ENCODE measurements at places on chromosomes 6 and 20.

- no peak for DNase-seq
Measured at GRCh38 chr20:49560646-49561045, 7.3 kb downstream of the PTGIS start.

DNA sequence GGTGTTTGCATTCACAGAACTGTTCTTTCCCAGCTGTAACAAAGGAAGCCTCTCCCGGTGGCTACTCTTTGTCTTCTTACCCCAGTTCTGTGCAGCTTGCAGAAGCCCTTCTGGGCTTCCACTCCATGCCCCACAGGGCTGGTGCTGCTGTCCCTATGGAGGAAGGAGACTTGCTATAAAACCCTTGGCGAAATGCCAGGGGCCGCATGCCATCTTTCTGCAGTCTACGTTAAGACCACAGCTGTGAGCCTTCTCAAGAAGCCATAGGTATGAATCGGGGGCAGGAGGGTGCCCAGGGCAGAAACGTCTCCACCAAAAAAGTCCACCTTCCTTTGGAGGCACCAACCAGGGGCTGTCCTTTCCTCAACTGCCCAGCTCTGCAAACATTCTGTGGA is 60.7 kb downstream of the PRND start:
- no peak for DNase-seq

- DNase-seq = peak; percentile 38
Measured at GRCh38 chr6:143196525-143197225, 136.0 kb downstream of the AIG1 start.

DNA sequence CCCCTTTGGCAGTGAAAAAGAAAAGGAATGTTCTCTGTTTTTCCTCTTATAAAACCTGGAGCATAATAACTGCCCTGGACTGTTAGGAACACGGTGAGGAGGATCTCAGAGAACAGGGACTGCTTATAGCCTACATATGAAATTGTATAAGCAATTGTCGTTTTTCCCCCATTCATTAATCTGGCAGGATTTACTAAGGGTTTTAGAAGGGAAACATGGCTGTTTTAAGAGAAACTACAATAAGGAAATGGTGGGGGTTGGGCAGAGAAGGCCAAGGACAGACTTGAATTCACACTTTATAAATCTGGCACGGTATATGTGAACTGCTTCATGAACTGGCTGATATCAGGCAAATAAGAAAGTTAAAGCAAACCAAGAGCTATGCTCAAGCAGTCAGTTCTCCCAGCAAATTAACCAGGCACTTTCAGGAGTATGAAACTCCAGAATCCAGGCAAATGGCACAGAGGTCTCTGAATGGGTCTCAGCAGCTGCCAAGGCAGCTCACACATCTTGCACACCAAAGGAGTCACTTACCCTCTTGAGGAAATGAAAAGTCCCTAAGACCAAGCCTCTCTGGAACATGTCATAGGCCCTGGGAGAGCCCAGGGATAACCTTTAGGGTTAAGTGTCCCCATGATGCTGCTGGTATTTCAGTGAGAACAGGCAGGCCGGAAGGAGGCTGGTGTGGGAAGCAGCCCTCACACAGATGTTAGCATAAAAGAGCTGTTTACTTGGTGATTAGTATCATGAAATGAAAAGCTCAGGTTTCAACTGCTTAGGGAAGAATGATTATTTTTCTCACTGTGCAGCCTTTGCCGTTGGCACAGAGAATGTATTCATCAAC is 260.5 kb upstream of the MARCKS start:
- DNase-seq = no peak

GRCh38 chr6:111534231-111534751 is 51.3 kb upstream of the REV3L start:
- no peak for DNase-seq

GRCh38 chr20:2693286-2694007 is 867 bp downstream of the EBF4 start:
- no peak for DNase-seq

GRCh38 chr6:170485159-170485558 is 67.9 kb downstream of the PSMB1 start:
- no peak for DNase-seq

GRCh38 chr6:16130932-16131387 is 2.1 kb downstream of the MYLIP start:
- DNase-seq = peak; percentile 65

- no peak for DNase-seq
Measured at GRCh38 chr20:19817017-19817416, 59.0 kb downstream of the RIN2 start.

DNA sequence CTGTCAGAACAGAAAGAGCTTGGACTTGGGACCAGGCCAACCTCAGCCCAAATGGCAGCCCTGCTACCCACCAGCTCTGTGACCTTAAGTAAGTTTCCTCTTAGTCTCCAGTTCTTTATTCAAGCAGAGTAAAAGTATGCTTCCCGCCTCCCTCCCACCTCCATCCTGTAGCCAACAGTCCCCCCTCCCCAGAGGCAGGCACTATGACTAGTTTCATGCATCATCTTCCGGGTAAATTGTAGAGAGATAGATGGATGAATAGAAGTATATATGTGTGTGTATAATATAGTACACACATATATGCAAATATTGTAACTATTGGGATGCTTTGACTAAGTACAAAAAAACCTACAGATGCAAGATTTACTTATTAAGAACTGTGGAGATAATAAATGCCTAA is 39.5 kb upstream of the B4GALT5 start:
- DNase-seq = no peak

DNA sequence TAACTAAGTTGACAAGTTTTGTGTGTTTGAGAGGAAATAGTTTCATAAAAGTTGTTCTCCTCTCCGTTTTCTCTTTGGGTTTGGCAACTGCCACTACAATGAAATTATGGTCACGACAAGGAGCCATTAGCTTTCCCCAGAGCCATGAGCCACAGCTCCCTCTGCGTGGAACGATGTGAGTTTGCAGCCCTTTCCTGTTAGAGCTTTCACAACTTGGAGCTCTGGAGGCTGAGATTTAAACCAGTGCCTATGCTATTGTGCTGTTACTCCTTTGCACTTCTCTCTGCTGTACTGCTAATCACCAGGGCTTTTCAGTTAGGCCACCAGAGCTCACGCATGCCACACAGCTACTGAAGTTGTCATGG is 29.3 kb upstream of the TXNDC5 start:
- no peak for DNase-seq

DNA sequence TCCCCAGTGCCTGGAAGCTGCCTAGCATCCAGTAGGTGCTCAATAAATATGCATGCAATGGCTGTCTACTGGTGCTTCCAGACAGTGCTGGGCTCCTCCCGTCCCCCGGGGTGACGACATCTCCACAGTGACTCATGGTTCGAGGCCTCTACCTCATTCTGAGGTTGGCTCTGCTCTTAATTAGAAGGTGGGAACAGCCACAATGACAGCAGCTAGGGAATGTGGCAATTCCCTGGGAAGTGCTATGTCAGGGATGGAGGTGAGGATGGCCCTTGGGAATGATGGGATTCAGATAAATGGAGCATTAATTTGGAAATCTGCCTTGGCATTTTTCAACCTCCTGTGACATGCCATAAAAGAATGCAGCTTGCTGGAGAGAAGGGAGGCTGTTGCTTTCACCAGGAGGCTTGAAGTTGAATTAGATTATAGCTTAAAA is 43.5 kb upstream of the NFATC2 start:
- DNase-seq = no peak

DNA sequence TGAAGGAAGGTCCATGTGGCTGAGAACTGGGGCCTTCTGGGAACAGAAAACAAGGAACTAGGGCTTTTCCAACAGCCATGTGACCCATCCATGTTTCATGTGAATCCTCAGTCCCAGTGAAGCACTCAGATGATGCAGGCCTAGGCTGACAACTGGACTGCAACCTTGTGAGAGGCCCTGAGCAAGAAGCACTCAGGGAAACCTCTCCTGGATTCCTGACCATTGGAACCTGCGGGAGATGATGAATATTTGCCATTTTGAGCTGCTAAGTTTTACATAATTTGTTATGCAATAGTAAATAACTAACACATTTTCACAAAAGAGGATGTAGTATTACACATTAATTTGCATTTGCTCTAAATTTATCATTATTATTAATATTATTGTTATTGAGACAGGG is 38.4 kb upstream of the HLA-G start:
- no peak for DNase-seq

- no peak for DNase-seq
Measured at GRCh38 chr20:47805951-47806350, 20.7 kb upstream of the SULF2 start.

- no peak for DNase-seq
Measured at GRCh38 chr6:157326979-157327378, 3.7 kb upstream of the TMEM242 start.

GRCh38 chr20:46330831-46331371 is 22.6 kb upstream of the CDH22 start:
- DNase-seq = no peak

DNA sequence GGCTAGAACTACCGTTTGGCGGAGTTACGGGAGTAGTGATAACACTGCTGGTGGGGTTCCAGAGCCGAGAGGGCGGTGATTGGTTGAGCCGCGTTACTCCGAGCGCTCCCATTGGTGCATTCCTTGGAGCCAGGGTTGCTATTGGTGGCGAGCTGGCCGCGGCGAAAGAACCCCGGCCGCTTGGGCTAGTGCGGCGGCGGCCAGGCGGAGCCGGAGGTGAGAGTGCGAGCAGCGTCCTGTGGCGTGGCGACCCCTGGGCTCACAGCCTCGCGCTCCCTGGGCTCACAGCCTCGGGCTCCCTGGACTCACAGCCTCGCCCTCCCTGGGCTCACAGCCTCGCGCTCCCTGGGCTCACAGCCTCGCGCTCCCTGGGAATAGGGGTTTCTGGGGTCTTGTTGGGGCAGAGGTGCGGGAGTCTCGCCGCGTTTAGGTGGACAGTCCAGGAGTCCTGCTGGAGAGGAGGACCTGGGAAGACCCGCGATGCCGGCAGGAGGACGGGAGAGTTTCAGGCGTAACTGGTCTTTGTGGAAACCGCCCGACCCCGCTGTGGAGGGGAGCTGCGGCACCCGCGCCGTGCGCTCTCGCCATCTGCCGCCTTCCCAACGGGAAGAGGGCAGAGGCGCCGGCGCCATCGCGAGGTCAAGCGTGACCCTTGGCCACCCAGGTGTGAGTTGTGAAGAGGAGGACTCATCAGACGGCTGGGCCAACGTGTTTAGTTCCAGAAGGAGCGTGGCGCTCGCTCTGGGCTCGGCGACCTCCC is 12.2 kb downstream of the PRDM13 start:
- no peak for DNase-seq

- no peak for DNase-seq
Measured at GRCh38 chr6:8627085-8627861, 191.9 kb upstream of the SLC35B3 start.

GRCh38 chr6:111852725-111853124 is 20.5 kb downstream of the FYN start:
- no peak for DNase-seq

Data from left renal cortex interstitium (tissue), 4 donors.